ENCODE measurements at places on chromosomes 2 and 18.

- no peak for DNase-seq
Measured at GRCh38 chr18:28003451-28003850, 173.5 kb downstream of the CDH2 start.

GRCh38 chr18:8911408-8912340 lies 190.8 kb upstream of the NDUFV2 start:
- DNase-seq: no peak

- DNase-seq: no peak
Measured at GRCh38 chr18:9017167-9017904, 85.2 kb upstream of the NDUFV2 start.

DNA sequence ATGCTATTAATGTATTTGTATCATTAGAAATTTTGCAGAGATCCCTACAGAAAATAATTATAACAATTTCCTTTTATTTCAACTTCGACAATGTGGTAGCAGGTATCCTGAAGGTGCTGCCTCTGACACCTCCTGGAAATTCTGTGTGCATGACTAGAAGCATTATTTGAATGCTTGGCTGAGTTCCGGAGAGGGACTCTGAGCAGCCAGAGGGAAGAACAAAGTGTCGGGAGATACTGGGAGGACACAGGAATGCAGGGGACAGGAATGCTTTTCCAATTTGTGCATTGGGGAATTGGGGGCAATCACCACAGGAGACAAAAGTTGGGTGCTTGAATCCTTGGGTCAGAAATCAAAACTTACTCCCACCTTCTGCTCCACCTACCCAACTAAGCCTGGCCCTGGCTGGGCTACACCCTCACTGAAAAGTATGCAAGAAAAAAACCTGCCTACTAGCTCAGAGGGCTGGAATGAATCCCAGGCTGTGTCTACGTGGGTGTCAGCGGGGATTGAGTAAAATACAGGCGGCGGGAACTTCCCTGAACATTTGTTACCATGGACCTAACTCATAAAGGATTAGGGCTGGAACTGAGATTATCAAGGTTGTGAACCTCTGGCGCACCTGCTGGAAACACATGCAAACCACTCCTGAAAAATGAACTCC lies 299.3 kb downstream of the SOX11 start:
- DNase-seq: no peak

- no peak for DNase-seq
Measured at GRCh38 chr2:236802862-236803261, 233.2 kb downstream of the ACKR3 start.

DNA sequence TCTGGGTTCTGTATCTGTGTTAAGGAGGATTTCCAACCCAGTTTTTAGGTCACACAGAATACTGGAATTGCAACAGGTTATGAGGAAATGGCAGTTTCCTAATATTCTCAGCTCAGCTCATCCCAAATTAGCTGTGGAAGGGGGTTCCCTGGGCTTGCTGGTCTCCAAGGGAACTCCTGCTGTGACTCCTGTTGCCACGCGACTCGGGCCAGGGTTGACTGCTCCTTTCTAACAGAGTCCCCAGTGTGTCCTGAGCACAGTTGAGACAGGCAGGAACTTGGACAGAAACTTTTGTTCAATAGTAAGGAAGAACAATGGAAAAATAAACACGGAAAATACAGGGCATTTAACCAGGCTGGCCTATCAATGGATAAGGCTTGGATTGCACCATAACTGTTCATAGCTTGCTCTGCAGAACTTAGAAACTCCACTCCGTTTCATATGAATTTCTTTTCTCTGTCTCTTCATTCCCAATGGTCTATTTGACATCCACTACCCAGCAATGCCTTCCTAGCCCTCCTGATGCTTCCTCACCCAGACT lies 3.8 kb upstream of the ROCK2 start:
- DNase-seq: no peak

GRCh38 chr2:50720697-50721315 lies 311.1 kb downstream of the NRXN1 start:
- DNase-seq: peak; percentile 41

DNA sequence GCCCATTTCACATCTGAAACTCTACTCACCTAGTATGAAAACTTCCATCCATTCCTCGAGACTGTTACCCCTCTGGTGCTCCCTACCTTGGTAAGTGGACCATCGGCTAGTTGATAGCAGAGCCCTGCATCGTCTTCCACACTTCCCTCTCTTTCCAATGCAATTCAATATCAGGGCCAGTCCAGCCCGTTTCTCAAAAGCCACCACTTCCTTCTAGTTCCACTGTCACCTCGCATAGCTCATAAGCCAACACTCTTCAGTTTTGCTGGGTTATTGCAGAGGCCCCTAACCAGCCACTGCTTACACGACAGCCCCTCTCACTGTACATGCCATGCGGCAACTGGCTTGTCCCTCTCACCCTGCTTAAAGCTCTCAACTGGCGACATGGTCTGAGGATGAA lies 10.2 kb upstream of the ZNF407 start:
- DNase-seq: no peak

DNA sequence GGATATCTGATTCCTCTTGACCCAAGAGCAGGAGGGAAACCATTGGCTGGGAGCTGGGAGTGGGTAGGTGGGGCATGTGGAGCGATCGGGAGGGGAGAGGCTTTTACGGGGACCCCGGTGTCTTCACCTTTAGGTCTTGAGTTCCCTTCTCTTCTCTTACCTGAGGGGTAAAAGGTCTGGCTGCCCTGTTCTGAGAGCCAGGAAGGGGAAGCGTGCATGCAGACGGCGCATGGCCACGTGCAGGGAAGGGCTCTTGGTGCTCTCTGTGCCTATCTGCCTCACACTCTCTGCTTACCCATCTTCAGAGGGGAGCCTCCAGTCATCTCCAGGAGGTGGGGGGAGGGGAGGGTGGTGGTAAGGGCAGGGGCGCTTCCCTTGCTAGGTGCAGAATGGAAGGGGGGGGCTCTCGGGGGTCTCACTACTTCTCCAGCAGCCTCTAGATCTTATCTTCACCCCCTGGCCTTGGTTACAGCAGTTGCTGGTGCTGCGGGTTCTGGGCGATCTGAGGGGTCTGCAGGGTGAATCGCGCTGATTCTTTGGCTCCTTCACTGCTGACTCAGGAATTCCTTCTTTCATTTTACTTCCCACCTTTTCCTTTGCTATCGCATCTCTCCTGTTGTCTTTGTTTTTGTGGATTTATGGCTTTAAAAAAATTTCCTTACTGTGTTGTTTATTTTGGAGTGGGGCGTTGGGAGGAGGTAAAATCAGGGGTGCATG lies 225.8 kb upstream of the HS6ST1 start:
- DNase-seq: no peak

DNA sequence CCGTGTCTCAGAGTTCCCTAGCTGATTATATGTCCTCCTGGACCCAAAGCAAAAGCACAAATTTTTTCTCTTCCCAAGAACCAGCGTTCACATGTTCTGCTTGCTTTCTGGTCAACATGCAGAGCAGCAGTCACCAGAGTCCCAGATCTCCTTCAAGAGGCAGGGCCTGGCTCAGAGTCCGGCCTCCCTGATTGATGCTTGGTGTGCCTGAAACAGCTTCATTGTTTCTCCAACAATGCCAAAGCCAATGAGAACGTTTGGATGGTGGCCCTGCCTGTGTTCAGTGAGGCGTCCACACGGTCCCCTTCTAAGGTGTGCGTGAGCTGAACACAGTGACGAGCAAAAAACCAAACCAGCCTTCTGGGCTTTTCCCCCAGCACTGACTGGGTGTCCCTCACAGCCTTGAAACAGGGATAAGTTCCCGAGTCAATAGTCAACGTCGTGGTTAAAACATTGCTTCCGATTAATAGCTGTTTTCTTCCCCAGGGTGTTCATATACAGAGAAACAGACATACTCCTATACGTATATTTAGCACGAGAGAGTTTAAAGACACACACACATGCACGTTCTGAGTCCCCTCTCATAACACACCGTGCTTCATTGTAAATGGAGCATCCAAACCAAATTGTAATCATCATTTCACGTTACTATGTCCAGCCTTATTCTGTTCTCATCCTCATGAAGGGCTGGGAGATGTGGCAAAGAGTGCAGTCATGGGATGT lies 19.3 kb upstream of the POU3F3 start:
- no peak for DNase-seq

- DNase-seq: no peak
Measured at GRCh38 chr18:57845605-57846074, 42.5 kb upstream of the ATP8B1 start.

DNA sequence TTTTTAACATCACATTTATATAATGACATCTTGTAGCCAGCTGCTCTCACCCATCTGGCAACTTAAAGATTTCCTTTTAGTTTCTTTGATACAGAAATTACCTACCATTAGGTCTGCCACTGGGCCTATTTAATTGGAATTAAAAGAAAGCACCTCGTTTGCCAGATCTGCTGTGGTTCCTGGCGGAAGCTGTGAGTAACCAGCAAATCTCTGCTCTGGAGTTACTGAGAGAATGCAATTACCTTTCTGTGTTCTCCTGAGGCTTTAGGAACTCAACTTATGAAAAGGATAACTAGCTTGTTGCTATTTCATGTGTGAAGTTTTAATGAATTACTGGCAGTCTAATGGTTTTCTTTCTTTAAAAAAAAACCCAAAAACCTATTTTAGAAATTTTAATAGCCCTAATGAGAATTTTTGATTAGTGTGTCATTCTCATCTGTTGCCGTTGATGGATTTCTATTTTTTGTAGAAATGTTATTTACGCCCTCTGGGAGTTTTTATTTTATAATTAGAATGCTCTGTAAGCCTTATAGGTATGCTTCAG lies 69.7 kb upstream of the LYPD6B start:
- no peak for DNase-seq

- DNase-seq: no peak
Measured at GRCh38 chr2:224109751-224110150, 70.7 kb upstream of the SERPINE2 start.

GRCh38 chr2:102848366-102848839 lies 86.6 kb downstream of the TMEM182 start:
- peak; percentile 72 for DNase-seq

- no peak for DNase-seq
Measured at GRCh38 chr2:29224693-29225551, 109.7 kb downstream of the CLIP4 start.

GRCh38 chr2:189393440-189394111 lies 47.7 kb upstream of the WDR75 start:
- no peak for DNase-seq

GRCh38 chr2:43100883-43101662 lies 125.3 kb downstream of the ZFP36L2 start:
- DNase-seq: peak; percentile 6

GRCh38 chr2:159736048-159736447 lies 23.7 kb downstream of the MARCHF7 start:
- DNase-seq: no peak

DNA sequence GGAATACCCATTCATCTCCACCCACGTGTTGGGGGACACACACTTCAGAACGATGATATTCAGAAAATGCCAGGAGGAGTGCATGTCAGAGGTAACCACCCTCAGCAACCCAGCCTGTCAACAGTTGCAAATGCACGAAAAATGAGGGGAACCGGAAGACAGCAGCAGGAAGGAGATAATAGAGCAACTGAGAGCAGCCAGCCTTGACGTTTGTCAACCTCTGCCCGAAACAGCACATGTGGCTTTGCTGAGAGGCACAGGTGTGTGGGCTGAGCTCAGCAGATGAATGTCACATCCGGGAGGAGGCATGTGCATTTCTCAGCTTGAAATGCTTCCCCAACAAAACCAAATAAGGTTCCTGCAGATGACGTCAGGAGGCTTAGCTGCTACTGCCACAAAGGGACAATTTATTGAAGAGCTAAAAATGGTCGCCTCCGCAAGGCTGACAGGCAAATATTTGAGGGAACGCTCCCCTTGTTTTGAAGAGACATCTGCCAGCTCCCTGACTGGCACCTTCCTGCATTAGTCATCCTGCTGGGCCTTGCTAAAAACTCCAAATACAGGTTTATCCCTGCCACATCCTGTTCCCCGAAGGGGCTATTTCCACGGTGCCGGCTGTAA lies 419.0 kb downstream of the NBAS start:
- no peak for DNase-seq

DNA sequence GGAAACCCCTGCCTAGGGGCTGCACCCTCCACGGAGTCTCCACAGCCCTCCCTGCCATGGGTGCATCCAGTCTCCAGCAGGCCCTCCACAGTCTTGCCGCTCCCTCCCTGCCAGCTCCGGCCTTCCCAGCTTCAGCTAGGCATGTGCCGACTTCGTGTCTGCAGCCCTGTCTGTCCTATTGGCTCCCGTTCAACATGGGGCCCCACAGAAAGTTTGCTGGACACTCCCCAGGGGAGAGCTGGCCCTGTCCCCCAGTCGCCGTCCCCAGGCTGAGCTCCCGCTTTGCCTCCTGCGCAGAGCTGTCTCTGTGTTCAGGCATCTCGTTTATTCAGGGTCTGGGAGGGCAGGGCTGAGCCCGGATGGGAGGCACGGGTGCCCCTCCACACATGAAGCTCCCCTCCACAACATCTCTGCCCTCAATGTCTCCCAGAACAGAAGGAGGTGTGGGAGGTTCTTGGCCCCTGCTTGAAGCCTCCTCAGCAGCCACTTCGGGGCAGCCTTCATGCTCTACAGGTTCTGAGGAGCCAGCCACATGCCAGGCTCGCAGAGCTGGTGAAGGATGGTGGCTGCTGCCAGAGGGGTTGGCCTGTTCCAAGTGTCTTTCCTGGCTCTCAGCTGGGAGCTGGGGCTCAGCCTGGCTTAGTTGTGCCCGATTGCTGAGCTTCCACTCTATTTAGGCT lies 120.1 kb upstream of the PXDN start:
- no peak for DNase-seq

- DNase-seq: no peak
Measured at GRCh38 chr2:158719403-158719802, 75.7 kb upstream of the DAPL1 start.

- no peak for DNase-seq
Measured at GRCh38 chr2:120384486-120385354, 38.8 kb downstream of the INHBB start.

DNA sequence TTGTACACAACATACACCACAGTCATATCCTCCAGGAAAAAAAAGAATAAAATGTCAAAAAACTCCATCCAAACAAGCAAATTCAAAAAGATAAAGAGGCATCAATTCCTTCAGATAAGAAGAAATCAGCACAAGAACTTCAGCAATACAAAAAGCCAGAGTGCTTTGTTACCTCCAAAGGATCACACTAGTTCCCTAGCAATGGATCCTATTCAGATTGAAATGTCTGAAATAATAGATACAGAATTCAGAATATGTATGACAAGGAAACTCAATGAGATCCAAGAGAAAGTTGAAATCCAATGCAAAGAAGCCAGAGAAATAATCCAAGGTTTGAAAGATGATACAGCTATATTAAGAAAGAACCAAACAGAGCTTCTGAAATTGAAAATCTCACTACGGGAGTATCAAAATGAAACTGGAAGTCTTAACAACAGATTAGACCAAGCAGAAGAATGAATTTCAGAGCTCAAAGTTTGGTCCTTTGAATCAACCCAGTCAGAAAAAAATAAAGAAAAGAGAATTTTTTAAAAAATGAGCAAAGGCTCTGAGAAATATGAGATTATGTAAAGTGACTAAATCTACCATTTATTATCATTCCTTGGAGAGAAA lies 80.6 kb downstream of the TRABD2A start:
- no peak for DNase-seq

DNA sequence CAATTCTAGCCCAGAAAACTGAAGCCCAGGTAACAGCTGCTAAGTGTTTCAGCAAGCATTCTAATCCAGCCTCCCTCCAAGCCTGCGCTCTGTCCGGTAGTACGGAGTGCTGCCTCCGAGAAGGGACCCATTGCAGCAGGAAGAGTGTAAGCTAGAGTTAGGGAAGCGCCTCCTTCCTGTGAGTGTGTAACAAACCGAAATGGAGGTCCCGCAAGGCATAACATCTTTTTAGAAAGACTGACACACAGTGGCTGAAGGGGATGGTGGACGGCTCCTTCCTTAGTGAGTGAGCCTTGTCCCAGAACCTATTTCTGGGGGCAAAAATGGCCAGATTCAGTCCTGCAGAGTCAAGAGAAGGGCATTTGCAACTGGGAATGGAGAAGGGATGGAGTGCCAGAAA lies 12.2 kb downstream of the PKDCC start:
- no peak for DNase-seq
